ENCODE measurements at places on chromosomes 12 and 14.

DNA sequence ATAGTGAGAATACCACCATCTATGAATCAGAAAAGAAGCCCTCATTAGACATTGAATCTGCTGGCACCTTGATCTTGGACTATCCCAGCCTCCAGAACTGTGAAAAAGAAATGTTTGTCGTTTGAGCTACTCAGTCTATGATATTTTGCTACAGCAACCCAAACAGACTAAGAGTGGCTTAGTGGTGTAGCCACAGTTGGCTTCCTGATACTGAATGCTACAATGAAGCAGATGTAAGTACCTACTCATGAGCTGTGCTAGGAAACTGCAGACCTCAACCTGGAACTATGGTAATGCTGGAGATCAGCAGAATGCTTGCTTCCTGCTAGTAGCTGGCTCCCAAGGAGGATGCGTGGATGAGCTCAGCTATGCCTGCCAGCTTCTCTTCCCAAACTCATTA is 268.6 kb upstream of the CRY1 start:
- DNase-seq: no peak

GRCh38 chr14:75804570-75805275 is 143.7 kb downstream of the TTLL5 start:
- no peak for DNase-seq

DNA sequence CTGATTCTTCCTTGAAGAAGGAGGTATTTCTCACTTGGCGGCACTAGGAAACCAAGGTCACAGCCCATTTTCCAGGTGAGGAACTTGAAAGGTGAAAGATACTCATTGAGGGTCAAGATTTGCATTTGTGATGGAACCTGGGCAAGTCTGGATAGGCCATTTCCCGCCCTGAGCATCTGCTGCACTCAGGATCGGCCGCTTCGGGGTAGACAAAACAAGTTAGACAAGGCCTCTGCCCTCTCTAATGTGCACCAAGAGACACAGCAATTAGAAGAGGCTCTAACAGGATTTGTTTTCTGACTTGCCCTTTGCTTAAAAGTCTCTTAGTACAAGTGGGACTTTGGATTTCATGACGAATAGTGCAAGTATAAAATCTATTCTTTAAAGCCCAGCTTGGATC is 167.2 kb downstream of the KTN1 start:
- DNase-seq: no peak

GRCh38 chr14:61284001-61284400 is 2.9 kb upstream of the TMEM30B start:
- DNase-seq: no peak

DNA sequence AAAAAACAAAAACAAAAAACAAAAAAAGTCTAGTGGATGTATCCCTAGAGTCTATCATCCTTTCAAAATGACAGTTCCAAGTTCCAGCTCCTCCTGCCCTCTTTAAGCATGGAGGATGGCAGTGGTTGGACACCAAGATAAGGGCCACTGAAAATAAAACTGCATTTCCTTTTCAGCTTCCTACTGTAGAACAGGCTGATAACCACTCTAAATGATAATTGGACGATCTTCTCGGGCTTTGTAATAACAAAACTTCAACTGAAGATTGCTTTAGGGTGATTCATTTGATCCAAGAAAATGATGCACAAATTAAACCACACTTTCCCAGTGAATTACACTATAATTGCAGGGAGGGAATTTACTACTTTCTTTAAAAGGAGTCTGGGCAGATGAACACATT is 42.2 kb upstream of the CRACR2A start:
- peak; percentile 78 for DNase-seq

GRCh38 chr12:107805488-107806180 is 31.1 kb downstream of the ASCL4 start:
- no peak for DNase-seq

DNA sequence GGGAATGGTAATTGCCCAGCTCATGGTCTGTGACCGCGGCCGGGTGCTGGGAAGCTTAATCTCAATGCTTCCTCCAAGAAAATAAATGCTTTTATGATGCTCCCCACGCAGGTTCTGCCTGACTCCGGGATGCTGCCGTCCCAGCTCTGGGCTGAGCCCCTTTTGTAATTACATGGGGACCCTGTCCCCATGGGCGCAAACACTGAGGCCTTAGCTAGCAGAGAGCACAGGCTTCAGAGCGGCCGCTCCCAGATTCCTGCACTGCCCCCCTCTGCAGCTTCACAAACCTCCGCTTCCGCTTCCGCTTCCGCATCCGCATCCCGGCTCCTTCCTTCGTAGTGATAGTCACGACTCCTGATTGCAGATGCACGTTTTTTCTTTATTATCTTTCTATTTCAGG is 129.5 kb downstream of the KIF26A start:
- DNase-seq: no peak

DNA sequence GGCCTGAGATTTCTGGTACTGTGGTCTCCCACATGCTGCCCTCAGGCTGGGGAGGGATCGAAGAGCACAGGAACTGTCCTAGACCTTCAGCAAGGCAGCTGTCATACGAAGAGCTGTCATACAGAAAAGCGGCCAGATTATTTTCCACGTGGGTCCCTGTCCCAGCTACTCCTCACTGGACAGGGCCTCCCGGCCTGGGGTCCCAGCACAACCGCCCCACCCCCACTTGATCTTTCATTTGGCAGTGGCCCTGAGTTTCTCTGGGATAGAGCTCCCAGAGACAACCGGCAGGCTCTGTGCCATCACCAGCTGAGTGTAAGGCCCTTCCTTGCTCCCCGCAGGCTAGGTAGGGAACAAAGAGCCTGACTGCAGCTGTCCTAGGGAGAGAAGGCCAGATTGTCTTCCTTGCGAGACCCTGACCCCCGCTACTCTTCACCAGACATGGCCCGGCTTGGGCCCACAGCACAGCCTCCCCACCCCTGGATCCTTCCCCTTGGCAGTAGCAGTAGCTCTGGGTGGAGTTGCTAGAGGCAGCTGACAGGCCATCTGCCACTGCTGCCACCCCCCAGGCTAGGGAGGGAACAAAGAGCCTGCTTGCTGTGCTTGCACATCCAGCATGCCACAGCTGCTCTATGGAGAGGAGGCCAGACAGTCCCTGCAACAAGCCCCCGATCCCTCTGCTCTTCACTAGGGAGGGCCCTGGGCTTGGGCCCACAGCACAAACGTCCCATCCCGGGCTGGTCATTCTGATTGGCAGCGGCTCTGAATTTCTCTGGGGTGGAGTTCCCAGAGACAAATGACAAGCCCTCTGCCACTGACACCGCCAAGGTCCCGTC is 3.1 kb upstream of the OR4N2 start:
- DNase-seq: no peak

DNA sequence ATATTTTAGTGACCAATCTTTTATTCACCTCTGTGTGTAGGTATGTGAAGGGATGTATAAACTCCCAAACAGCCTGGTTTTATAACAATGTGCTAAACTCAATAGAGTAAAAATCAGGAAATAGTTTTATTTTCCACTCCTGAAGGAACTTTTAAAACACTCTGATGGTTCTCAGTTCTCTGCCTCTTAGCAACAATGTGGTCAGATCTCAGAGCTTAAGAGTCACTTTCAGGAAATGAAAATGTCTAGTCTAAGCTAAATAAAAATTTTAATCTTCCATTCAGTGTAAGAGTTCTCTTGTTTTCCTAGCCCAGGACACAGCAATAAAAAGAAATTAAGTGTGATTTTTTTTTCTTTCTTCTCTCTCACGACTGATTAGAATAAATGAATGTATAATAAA is 718.0 kb downstream of the C12orf50 start:
- DNase-seq: no peak

DNA sequence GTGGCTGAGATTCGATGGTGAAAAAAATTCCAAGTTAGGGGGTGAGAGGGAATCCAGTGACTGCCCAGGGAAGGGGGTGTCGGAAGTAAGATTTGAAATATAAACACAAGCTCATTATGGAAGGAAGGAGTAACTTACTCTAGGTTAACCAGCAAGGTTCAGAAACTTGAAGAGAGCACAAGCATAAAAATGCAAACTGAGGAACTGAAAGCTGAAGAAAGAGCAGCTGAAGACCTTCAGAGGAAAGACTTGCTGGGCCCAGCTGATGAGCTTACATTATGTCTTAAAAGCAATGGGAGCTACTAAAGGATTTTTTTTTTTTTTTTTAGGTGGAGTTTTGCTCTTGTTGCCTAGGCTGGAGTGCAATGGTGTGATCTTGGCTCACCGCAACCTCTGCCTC is 189.7 kb upstream of the GRIN2B start:
- no peak for DNase-seq

Measured in spinal cord (tissue), 10 donors.